ENCODE measurements at places on chromosomes 13 and 19. TPM values are rescaled to one million over a fixed set of nuclear protein-coding genes. Genes with fewer than 3 reads are reported as not detected.

ZNF729 gene
- not detected for total RNA-seq

PINLYP gene
- 11.8 TPM for total RNA-seq

SGTA gene
- total RNA-seq, result 45.7 TPM

SYNE4 gene
- total RNA-seq, result 4.1 TPM

STOML3 gene
- not detected for total RNA-seq

NHLRC3 gene
- 36.7 TPM for total RNA-seq

SHC2 gene
- total RNA-seq, result 27.6 TPM

CLDND2 gene
- 1.7 TPM for total RNA-seq

BRME1 gene
- total RNA-seq, result 3.3 TPM

KANK2 gene
- 170 TPM for total RNA-seq

PSG6 gene
- total RNA-seq, result not detected

SMIM7 gene
- total RNA-seq, result 117 TPM

PSG11 gene
- not detected for total RNA-seq

WTIP gene
- total RNA-seq, result 14.9 TPM

C19orf67 gene
- total RNA-seq, result not detected

CD37 gene
- 11.0 TPM for total RNA-seq

ZNF497 gene
- total RNA-seq, result 1.6 TPM

SLC25A41 gene
- not detected for total RNA-seq

DAND5 gene
- not detected for total RNA-seq

DOCK6 gene
- total RNA-seq, result 125 TPM
